Stimulated activated CD4-positive, alpha-beta T cell treated with anti-CD3 and anti-CD28 coated beads, TNF-alpha, amount 100 ng/mL, for 24 hours (primary cell): ENCODE measurements at places on chromosomes 12 and 14.

DNA sequence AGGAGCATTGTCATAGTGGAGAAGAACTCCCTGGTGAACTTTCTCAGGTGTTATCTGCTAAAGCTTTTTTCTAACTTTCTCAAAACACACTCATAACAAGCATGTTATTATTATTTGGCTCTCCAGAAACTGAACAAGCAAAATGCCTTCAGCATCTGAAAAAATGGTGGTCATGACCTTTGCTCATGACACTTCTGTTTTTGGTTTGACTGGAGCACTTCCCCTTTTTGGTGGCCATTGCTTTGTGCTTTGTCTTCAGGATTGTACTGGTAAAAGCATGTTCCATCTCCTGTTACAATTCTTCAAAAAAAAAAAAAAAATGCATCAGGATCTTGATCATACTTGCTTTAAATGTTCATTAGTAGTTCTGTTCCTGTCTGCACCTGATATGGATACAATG lies 1241.6 kb upstream of the USP15 start:
- DNase-seq: no peak

GRCh38 chr14:89757313-89757939 lies 197.1 kb downstream of the EFCAB11 start:
- DNase-seq: no peak

GRCh38 chr14:106605548-106606448 lies 1079.4 kb downstream of the TMEM121 start:
- DNase-seq: peak; percentile 69

- DNase-seq: no peak
Observed at GRCh38 chr14:100332797-100333196, 9.7 kb downstream of the SLC25A47 start.

DNA sequence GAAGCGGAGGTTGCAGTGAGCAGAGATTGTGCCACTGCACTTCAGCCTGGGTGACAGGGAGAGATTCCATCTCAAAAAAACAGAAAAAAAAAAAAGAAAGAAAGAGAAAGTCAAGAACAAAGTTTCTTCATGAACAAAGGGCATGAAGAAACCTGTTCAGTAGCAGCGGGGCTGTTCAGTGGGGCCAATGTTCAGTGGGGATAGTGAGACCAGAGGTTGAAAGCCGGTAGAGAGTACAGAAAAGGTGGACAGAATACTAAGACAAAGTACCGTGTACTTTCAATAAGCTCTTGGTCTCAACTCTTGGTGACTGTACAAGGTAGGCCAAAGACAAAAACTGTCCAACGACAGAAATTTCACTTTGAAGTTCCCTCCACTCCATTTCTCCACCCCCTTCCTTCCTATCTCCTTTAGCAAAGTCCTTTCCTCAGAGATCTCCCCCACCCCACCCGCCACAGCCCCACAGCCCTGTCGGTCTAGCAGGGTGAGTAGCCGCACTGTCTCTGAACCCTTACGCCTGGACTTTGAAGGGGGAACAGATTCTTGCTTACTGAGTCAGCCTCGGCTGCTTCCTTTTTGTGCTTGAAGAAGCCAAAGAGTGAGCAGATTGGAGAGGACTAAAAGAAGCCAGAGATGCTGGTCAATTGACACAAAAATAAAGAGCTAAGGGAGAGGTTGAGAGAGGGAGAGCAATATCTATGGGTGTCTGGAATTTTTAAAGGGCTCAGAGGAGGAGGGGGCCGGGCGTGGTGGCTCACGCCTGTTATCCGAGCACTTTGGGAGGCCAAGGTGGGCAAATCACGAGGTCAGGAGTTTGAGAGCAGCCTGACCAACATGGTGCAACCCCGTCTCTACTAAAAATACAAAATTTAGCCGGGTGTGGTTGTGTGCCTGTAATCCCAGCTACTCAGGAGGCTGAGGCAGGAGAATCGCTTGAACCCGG lies 44.2 kb upstream of the FOS start:
- no peak for DNase-seq

GRCh38 chr12:119208626-119209061 lies 29.9 kb downstream of the HSPB8 start:
- DNase-seq: no peak

- no peak for DNase-seq
Observed at GRCh38 chr14:100765991-100766390, 39.3 kb downstream of the DLK1 start.

- DNase-seq: no peak
Observed at GRCh38 chr12:11893998-11894397, 176.7 kb upstream of the BCL2L14 start.

- DNase-seq: no peak
Observed at GRCh38 chr14:90424686-90425372, 28.0 kb downstream of the CALM1 start.

- no peak for DNase-seq
Observed at GRCh38 chr12:93982771-93983315, 165.5 kb upstream of the PLXNC1 start.

GRCh38 chr12:54147186-54147585 lies 41.6 kb downstream of the SMUG1 start:
- no peak for DNase-seq

DNA sequence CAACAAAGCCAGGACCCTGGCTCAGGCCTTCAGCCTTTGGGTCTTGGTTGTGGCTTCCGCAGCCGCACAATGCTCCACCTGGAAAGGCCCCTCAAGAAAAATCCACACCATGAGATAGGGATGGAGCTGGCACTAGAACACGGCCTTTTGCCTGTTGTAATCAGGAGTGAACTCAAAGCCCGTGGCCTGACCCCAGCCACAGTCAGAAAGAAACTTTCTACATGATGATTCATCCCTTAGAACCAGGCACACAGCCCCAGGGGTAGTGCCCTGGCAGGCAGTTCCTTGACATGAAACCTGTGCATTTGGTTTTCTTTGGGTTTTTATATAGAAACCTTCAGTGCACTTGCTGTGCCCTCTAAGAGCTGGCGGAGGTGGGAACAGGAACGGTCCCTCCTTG lies 5.1 kb downstream of the CLMN start:
- DNase-seq: peak; percentile 52

- no peak for DNase-seq
Observed at GRCh38 chr14:72237722-72238666, 305.8 kb downstream of the RGS6 start.

DNA sequence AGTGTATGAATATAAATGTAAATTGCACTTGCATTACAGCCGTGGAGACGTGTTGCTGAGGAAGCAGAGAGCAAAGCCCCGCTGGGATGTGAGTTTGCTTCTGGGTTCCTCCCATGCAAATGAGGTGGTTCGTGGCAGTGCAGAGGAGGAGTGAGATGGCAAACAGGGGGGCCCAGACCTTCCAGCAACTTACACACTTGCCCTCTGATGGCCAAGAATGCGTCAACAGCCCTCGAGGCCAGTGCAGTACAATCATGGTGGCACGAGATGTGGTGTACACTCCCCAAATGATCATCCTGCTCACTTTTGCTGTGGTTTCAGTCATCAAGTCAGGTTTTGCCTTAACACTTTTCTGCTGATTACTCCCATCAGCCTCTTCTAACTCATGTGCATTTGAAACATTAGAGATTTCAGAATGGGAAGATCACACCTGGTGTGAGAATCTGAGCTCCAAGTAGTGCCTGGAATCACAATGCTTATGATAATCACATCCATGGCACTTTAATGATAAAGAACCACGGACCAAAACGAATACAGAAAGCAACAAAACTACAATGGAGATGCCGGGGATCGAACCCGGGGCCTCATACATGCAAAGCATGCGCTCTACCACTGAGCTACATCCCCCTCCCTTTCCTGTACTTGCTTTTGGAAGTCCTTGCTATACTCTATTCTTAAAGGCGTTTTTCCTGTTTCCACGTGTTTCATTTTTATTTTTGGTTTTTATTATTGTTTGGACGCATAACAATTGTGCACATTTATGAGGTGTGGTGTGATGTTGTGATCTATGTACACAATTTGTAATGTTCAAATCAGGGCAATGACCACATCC lies 7.0 kb upstream of the UBC start:
- peak; percentile 68 for DNase-seq

- no peak for DNase-seq
Observed at GRCh38 chr12:122137229-122137628, 36.8 kb downstream of the IL31 start.

- no peak for DNase-seq
Observed at GRCh38 chr12:45077251-45077650, 26.4 kb upstream of the DBX2 start.

DNA sequence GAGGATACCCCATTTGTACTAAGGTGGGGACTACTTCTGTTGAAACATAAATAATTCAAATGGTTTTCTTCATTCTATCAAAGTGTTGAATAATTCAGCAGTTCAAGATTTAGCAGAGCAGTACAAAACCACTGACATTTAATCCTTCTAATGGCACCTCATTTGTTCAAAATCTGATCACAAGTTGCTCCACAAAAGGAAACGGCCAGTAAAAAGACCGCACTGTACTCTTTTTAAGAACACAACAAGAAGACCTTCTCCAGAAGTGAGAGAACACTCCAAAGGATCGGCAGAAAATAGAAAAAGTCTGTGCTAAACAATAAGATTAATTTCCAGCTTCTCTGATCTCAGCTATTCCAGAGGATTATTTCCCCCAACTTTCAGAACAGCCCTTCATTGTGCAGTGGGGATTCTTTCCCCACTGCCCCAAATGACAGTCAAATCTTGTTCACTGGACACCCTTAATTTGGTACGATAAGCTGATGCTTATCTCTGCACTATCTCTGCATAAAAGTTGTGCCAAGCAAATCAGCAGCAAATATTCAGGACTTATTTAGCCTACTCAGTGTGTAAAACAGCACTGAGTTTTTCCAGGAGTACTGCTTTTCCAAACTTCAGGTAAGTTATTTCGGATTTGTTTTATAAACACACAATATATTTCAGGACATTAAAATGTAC lies 5.2 kb downstream of the MPHOSPH9 start:
- no peak for DNase-seq

DNA sequence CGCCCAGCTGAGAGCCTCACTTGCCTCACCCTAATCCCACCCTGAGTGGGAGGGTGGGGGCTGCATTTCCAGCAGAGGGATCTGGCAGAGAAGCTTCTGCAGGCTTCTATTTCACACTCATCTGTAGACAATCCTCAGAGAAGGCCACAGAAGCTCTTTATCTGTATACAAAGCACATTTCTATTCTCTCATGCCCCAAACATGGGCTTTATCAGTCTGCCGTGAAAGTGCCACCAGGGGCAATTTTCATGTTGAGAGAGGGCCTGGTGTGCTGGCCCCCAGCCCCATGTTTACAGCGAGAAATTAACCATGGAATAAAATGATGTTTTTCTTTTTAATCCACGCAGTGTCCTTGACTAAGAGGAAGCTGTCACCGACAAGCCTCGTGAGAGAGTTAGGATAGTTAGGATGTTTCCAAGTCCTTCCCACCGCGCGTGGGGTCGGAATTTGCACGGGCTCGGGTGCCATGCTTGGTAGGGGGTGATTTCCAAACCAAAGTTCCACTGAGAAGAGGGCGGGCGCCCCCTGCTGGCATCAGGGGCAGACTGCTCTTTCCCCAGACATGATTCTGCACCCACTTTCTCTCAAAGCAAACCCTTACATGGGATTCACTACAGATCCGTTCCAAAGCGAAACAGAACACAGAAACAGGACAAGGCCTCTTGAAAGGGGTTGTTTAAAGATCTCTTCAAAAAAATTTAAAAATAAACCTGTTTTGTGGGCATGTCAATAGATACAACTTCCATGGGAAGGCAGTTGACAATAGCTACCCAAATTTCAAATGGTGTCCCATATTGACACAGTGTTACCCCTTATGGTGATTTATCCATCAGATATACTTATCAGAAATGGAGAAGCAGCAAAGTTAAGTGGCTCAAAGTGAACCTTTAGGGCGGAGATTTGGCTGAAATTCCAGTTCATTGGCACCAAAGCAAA lies 19.4 kb downstream of the BDKRB1 start:
- peak; percentile 56 for DNase-seq

DNA sequence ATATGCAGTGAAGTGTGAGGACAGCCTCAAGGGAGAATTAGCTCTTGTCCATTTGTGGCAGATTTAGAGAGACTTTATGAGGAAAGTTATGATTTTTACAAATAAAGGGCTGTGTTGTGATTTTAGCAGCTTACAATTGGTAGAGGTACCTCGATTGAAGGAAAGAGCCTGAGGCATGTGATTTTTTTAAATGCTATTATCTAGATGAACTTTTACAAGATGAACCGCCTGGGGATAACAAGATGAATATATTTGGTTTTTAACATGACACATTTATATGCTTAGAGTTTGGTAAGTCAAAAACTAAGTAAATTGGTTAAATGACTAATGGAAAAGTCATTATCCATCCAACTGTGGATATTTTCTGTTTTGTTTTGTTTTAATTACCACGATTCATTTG lies 52.6 kb downstream of the AEBP2 start:
- no peak for DNase-seq

- DNase-seq: no peak
Observed at GRCh38 chr14:92105073-92105892, 1.1 kb downstream of the ATXN3 start.

DNA sequence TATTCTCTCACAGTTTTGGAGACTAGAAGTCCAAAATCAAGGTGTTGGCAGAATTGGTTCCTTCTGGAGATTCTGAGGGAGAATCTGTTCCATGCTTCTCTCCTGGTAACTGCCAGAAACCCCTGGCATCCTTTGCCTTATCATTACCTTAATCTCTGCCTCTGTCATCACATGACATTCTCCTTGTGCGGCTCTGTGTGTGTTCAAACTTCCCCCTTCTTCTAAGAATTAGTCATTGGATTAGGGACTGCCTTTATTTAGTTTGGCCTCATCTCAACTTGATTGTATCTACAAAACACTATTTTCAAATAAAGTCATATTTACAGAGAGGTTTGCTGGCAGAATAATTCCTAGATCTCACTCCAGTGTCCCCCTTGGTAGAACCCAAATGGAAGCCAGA lies 68.9 kb downstream of the ZNF641 start:
- DNase-seq: no peak

- DNase-seq: no peak
Observed at GRCh38 chr14:44768935-44769334, 192.8 kb downstream of the KLHL28 start.

DNA sequence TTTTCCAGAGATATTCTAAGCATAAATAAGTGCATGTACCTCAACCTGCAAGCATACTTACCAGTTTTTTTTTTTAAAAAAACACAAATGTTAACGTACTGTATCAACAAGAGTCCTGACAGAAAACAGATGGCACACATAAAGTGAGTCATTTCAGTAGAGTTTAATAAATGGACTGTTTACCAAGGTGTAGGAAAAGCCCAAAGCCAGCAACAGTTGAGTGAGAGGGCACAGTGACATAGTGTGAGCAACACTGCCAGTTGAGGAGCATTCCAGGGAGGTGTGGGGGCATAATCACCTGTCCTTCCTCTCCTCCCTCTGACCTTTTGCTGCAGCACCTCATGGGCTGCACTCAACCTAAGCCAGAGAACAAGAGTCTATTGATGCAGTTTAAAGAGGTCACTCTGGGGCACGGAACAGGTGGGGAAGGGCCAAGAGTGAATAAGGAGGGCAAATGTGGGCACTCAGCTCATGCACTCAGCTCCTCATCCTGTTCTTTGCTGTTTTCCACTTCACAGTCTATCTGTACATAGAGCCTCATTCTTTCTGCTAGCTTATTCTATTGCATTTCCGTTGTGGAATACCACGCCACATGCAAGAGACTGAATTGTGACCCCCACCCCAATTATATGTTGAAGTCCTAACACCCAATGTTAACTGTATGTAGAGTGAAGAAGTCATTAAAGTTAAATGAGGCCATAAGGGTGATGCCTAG lies 29.3 kb downstream of the DHRS2 start:
- DNase-seq: no peak
